Vein endothelial cell (primary cell): ENCODE measurements at places on chromosomes 11 and 22. TPM values are rescaled to one million over a fixed set of nuclear protein-coding genes. Genes with fewer than 3 reads are reported as not detected.

Gene OR8J1
- total RNA-seq: not detected in 2 replicates

Gene NNMT
- 153 and 330 TPM in 2 replicates for total RNA-seq

Gene OOSP3
- total RNA-seq: not detected in 2 replicates

Gene FLRT1
- total RNA-seq: not detected in 2 replicates

Gene CCDC87
- total RNA-seq: 0.65 and 0.67 TPM in 2 replicates
